Omental fat pad (tissue), 4 donors: ENCODE measurements at places on chromosomes 13 and 19. TPM values are rescaled to one million over a fixed set of nuclear protein-coding genes. Genes with fewer than 3 reads are reported as not detected.

DNA sequence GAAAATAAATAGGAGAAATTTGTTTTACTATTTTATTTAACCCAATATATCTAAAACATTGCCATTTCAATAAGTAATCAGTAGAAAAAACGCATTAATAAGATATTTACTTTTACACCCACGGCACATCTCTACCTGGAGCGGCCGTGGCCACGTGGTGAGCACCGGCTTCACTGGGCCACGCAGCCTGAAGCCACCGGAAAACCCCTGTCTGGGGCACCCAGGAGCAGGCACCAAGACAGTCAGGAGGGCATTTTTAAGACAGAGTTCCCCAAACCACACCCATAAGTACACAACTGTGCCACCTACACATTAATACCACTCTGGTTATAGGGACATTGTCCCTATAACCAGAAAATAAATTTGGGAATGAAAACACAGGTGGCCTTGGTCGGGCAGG is 80.9 kb downstream of the SPACA7 start:
- no peak for DNase-seq

DNA sequence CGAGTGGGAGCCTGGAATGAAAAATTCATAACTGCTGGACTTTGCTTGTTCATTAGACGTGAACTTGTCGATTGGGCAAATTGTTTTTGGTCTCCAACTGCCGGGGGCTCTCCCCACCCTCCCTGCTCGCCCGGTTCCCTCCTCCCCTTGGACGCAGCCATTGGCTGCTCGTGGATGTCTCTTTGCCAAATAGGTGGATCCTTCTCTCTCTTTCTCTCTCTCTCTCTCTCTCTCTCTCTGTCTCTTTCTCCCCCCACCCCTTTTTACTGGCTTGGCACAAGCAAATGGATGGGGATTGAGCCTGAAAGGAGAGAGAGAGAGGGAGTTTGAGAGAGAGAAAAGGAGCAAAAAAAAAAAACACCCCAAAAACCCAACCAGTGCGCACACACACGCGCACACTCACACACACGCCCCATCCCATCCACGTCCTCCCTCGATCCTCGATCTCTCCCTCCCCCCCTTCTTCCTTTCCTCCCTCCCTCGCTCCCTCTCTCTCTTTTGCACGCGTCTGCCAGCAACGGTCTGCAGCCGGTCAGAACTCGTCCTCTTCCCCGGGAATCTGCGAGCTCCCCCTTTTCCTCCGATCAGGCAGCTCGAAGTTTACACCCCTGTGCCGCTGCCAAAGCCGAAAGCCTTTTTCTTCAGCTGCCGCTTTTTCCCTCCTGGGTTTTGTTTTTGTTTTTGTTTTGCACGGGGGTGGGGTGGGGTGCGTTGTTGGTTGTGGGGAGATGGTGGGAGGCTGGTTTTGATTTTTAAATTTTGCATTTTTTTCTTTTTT is 27.8 kb downstream of the NFIX start:
- DNase-seq, result no peak

The GPR180 gene
- 5.3 TPM for total RNA-seq

DNA sequence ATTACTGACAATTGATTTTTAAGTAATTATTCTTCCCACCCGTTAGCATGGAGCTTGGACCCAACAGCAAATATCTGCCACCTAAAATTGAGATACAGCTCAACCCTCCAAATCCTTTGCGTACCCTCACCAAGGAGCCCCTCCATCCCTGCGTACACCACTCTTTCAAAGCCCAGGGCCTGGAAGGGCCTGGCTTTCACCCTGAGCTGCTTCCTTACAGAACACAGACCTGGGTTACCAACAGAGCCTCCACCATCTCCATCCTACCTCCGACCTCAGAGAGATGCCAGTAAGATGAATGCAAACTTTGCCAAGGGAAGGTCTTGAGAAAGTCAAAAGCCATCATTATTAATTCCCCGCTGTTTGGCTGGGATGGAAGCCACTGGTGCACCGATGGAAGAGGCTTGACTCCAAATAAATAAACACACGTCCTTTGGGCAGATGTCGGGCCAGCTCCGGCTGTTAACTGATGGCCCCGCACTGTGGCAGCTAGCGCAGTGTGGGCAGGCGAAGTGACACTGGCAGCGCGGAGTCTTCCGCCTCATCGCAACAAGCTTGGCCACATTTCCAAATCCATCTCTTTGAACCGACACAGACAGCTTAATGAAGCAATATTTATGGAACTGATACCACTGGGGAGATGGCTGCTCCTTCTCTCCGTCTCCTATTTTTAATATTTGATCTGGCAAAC is 150.2 kb upstream of the VSTM2B start:
- DNase-seq, result no peak

- DNase-seq, result no peak
Measured at GRCh38 chr13:46160471-46161066, 21.4 kb downstream of the LCP1 start.

DNA sequence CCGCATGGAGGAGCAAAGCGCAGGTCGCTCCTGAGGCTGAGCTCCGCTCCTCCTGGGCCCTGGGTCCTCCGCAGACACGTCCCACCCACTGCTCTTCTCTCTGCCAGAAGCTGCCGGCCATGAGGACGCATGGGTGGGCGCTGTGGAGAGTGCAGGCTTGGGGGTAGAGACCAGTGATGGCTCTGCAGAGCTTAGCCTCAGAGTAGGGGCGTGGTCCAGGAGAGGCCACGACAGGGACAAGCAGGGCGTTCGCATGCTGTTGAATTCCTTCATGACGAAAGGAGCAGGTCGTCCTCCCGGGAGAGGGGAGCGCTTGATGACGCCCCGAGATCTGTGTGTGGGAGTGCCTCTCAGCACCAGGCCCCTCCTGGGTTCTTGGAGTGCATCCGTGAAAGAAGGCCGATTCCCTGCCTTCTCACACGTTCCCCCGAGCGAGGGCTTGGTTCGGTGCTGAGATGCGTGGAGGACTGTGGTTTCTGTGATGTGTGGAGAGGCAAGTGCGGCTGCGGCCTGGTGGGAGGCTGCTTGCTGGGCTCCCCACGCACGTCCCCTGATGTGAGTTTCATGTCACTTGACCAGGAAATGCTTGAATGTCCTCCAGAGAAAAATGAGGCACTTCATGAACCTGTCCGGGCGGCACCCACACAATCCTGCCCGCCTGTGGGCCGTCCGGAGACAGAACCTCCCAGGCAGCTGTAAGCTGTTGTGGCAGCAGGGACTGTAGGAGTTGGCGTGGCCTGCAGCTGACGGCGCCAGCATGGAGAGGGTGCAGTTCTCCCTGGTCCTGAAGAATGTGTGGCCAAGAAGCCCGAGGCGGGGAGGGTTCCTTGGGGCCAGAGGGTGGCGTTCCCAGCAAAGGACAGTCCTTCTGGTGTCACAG is 4.5 kb downstream of the SF3A2 start:
- no peak for DNase-seq

The ZNF471 gene
- total RNA-seq, result 5.0 TPM
